Activated naive CD8-positive, alpha-beta T cell treated with anti-CD3 and anti-CD28 coated beads for 36 hours (primary cell): ENCODE measurements at places on chromosomes 11 and 22. TPM values are rescaled to one million over a fixed set of nuclear protein-coding genes. Genes with fewer than 3 reads are reported as not detected.

The CATSPER1 gene
- not detected for total RNA-seq

The OR2AT4 gene
- not detected for total RNA-seq

The MYBPC3 gene
- not detected for total RNA-seq

The SCARF2 gene
- 0.16 TPM for total RNA-seq

The LAYN gene
- total RNA-seq: 63.2 TPM

DNA sequence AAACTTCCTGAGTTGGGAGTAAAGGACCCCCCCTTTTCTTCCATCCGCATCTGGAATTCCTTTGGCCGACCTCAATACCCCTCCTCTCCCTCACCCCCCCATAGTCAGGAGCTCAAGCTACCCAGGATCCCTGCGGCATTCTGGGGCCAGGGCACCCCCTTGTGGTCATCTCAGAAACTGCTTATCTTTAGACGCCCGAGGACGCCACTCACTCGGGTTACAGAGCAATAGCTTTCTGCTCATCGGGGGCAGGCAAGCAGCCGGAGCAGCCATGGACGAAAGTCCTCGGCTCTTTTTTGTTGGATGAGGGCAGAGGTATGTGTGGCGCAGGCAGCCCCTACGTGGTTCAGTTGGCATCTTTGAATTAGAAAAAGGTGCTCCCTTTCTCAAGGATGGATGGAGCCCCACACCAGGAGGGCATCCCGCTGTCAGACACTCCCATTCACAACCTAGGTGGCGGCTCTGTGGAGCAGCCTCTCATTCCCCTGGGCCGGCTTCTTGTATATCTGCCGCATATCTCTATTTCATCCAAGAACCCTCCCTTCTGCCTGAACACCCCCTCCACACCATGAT is 2.3 kb downstream of the C1QTNF5 start:
- DNase-seq: peak; percentile 65

DNA sequence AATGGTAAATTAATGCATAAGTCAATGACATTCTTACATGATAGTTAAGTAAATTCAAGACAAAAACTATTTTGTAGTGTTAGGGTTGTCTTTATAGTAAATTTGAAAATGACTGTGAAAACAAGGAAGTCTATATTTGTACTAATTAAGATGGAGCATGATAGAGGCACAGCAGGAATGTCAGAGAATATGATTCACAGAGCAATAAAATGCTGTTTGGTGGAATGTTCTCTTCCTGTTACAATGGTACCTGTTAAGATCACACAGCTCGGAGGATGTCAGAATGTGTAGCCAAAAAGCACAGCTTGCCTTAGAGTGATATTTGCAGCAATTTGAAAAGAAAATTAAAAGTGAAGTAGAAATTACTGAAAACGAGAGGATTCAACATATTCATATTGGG is 2339.7 kb upstream of the RAG2 start:
- no peak for DNase-seq

The MS4A6E gene
- not detected for total RNA-seq

DNA sequence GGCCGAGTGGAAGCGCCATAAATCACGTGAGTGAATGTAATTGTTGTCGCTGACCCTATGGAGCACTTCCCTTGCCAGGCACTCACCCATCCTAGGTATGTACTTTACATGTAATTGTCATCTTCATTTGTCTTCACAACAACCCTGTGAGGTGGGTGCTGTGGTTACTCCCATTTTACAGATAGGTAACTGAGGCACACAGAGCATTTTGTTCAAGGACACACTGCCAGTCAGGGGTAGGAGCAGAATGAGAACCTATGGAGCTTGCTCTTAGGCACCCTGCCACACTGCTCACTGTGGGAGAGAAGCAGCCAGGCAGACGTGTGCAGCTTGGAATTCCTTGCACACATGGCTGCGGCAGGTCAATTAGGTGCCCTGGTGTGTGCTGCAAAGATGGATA is 785 bp upstream of the EFCAB6 start:
- no peak for DNase-seq

GRCh38 chr11:106723071-106723470 is 295.2 kb downstream of the GUCY1A2 start:
- no peak for DNase-seq

GRCh38 chr22:38419121-38419857 is 35.7 kb downstream of the KCNJ4 start:
- DNase-seq: no peak

- no peak for DNase-seq
These were observed 213.5 kb downstream of the OR4C45 start for GRCh38 chr11:50246183-50246582.

The SLC22A8 gene
- total RNA-seq: not detected

GRCh38 chr11:827897-828192 is at the start of gene CRACR2B:
TSS of gene CRACR2B (plus strand) at chr11:827919. CDS start at chr11:828608, 689 bp downstream.
- DNase-seq: no peak

- no peak for DNase-seq
These were observed 9.4 kb downstream of the AGBL2 start for GRCh38 chr11:47705721-47706120.

The INCENP gene
- total RNA-seq: 105 TPM

GRCh38 chr22:17281440-17281841 is 62.2 kb upstream of the ADA2 start:
- DNase-seq: no peak

- no peak for DNase-seq
These were observed 136.4 kb downstream of the SLC17A6 start for GRCh38 chr11:22474616-22475015.

DNA sequence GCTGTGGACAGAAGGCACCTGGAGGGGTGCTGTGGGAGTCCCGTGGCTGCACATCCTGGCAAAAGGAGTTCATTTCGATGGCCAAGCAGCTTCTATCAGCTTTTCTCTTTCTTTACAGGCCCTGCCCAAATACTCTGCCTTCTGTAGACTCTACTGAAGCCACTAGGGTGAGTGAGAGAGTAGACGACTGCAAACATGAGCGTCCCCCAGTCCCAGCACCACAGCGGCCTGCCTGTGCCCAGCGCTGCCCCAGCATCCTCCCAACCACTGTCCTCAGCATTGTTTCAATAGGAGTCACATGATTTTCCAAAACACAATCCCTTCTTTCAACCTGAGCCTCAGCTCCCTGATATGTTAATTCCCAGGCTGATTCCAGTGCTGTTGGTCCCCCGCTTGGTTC is 110.0 kb downstream of the KIRREL3 start:
- no peak for DNase-seq

The OR51E2 gene
- total RNA-seq: not detected

The EHF gene
- not detected for total RNA-seq

The MS4A13 gene
- total RNA-seq: not detected

- DNase-seq: no peak
These were observed 7.0 kb downstream of the RIN1 start for GRCh38 chr11:66329165-66329673.

- DNase-seq: no peak
These were observed 22.0 kb upstream of the PATE1 start for GRCh38 chr11:125724125-125724524.

The MMP1 gene
- total RNA-seq: not detected

- DNase-seq: no peak
These were observed 8.6 kb upstream of the ENDOD1 start for GRCh38 chr11:95081010-95081409.

DNA sequence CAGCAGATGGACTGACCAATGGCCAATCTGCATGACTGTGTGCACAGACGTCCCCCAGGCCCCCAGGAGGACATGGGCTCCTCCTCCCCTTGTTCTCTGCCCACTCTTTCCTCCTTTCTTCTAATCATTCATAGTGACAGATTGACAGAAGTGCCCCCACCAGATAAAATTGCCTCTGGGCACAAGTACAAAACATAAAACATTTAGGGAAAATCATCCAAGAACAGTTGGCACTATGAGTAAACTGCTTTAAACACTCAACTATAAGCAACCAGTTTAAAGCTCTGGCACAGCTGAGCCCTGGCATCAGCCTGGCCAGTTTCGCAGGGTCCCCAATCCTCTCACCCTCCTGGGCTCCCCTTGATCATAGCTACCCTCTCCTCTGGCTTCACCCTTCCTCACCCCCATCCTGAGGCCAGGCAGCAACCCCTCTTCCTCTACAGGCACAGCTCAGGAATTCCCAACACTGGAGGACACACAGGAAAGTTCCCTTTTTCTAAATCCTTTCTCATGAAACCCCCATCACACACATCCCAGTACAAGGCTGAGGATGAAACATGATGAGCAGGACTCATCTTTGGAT is 232.9 kb downstream of the BUD13 start:
- no peak for DNase-seq

- DNase-seq: no peak
These were observed 45.5 kb downstream of the GAS2 start for GRCh38 chr11:22711880-22712279.

DNA sequence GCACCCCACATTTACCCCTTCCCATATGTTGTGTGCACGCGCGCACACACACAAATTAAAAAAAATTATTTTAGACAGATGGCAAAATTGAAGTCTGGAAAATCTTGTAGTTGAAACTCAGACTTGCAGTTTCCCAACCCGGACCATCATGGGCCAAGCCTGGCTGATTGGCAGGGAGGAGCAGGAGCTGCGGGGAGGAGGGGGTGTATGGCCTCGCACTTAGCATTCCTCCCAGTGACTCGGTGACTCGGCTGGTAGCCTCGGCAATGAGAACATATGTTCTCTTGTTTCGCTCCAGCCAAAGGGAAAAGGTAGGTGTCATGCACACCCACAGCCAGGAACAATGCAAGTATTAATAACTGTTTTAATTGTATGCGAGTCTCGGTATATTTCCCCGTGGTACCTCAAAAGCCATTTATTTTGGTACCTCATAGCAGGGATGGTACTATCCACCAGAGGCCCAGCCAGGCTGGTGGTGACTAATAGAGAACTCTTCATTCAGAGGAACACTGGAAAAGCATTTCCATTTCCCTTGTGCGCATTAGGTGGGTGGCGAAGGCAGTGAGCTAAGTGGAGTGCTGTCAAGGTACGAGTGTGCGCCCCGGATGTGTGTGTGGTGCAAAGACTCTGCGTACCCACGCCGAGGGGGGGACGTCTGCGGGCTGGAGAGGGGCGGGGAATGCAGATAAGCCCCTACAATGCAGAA is 92.5 kb downstream of the DSCAML1 start:
- DNase-seq: no peak

DNA sequence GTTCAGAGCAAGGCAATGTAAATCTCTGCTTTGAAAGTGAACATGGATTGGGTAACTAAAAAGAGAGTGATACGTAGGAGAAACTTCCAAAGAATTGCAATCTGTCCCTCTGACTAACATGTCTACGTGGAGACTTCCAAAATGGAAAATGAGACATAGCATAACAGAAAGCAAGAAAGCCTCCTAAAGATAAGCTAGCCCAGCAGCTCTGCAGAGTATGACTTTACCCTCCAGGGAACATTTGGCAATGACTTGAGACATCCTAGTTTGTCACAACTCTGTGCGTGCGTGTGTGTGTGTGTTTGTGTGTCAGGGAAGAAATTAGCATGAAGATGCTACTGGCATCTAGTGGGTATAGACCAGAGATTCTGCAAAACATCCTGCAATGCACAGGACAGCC is 817.4 kb downstream of the NTM start:
- no peak for DNase-seq

DNA sequence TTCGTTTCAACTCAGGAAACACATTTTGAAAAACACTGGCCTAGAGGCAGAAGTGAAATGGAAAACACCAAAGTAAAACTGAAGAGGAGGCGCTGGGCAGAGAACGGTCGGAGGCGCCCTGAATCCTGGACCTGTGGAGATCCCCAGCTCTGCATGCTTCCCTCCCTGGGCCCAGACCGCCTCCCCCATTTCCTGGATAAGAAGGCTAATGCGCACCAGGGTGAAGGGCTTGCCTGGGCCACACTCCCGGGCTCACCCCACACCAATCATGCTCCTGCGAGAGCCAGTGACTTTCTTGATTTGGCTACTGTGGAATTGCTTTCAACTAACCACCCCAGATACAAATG is 167.1 kb downstream of the CRYBB2 start:
- no peak for DNase-seq

The NRIP3 gene
- 1.5 TPM for total RNA-seq

DNA sequence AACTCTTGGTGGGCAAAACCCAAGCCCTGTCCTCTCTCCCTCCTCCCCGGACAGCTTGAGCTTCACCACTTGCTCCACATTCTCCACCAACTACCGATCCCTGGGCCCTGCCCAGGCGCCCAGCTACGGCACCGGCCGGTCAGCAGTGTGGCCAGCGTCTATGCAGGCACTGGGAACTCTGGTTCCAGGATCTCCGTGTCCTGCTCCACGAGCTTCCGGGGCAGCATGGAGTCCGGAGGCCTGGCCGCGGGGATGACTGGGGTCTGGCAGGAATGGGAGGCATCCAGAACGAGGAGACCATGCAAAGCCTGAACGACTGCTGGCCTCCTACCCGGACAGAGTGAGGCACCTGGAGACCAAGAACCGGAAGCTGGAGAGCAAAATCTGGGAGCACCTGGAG is 68.9 kb upstream of the RTL6 start:
- DNase-seq: no peak

The DCDC1 gene
- 0.36 TPM for total RNA-seq

DNA sequence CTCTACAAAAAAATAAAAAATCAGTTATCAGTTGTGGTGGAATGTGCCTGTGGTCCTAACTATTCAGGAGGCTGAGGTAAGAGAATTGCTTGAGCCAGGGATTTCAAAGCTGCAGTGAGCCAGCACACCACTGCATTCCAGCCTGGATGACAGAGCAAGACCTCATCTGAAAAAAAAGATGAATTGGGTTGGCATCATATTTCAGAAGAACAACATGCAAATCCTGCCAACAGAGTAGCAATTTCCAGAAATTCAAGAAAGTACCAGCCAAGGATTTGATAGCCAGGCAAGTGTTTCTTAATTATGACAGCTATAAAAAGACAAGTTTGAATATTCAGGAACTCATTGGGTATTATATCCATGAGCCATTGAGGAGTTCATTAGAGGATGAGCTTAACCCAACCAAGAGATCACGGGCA is 75.2 kb downstream of the USP47 start:
- no peak for DNase-seq

GRCh38 chr22:50734986-50735738 is 2.8 kb upstream of the ACR start:
- DNase-seq: no peak

The BATF2 gene
- 0.08 TPM for total RNA-seq

The OR4D6 gene
- not detected for total RNA-seq

The MS4A7 gene
- not detected for total RNA-seq

The ISX gene
- total RNA-seq: not detected

DNA sequence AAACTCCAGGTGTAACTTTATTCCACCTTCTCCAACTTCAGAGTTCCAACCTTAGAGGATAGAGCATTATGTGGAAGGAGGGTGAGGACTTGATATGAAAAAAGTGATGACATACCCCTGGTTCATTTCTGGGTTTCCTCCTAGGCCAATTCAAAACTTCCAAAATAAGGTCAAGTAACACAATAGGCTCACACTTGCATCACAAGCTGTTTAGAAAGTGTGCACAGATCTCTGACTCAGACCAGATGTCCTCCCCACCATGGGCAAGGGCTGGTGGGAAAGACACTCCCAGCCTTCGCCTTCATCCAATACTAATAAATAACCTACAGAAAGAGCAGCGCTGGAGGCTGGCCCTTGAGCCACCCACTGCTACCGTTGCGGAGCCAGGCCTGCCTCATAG is 5.8 kb upstream of the BUD13 start:
- no peak for DNase-seq
